ENCODE measurements at places on chromosomes 1 and 21.
A peak's percentile ranks its signal among the peaks of the same experiment; 100 is the strongest.

DNA sequence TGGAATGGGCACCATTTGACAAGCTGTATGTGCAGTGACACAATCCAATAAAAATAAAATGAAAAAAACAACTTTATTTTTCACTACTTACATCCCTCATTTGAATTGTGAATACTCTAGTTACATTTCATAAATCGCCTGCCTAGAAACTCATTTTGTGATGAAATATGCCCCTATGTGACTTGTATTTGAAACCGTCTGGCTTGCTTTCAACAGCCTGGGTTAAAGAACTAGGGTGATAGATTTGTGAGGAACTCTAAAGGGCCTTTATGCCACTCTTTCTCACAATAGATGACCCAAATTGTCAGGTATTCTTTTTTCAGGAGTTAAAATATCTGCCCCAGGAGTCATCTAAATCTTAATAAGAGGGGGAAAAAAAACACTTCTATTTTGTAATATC is 137.9 kb downstream of the DAB1 start:
- DNase-seq, result no peak

GRCh38 chr1:11951901-11952300 is 17.4 kb downstream of the PLOD1 start:
- no peak for DNase-seq

GRCh38 chr1:116993286-116993685 is 8.3 kb upstream of the CD101 start:
- DNase-seq, result no peak

- DNase-seq, result peak; percentile 41
These were observed 53.9 kb upstream of the AKT3 start for GRCh38 chr1:243903895-243904294.

DNA sequence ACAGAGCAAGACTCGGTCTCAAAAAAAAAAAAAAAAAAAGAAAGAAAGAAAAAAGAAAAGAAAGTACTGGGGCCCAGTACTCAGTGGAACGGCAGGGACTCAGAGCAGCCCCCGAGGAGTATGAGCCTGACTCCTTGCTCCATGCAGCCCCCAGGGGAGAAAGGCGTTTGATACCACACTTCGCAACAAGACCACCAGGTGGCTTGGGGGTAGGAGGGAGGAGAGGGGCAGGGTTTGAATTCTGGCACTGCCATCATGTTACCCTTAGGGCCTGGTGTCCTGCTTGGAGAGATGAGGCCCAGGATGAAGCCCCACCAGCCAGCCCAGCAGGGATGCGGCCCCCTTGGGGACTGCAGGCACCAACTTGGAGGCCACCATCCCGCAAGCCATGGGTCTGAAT is 321.3 kb upstream of the VAMP3 start:
- no peak for DNase-seq

DNA sequence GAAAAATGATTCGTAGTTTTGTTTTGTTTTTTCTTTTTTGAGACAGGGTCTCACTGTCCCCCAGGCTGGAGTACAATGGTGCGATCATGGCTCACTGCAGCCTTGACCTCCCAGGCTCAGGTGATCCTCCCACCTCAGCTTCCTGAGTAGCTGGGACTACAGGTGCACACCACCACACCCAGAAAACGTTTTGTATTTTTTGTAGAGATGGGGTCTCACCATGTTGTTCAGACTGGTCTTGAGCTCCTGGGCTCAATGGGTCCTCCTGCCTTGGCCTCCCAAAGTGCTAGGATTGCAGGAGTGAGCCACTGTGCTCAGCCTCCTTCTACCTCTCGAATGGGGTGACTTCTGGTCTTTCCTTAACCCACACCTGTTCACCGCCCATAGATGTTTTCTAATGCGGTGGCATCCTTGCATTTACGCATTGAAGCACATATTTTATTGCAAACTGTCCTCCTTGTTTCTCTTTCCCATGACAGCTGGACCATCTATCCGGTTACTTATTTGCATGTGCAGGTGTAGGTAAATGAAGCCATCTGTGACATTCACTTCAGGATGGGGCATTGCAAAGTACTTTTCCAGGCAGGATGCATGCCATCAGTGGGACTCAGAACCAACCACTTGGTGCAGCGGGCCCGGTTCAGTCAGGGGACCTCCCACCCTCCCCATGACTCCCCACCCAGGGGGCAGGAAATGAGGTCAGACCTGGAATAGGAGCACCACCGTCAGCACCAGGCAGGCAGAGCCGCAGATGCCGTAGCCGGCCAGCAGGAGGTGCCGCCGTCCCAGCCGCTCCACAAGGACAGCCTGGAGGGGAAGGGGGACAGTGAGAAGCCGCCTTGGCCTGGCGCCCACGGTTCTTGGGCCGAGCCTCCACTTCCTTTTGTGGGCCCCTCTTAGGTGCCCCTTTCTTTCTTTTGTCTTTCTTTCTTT is 16.5 kb downstream of the SLC2A7 start:
- DNase-seq, result peak; percentile 52

GRCh38 chr1:109718495-109718894 is 6.4 kb downstream of the GSTM5 start:
- DNase-seq, result no peak

GRCh38 chr1:111202707-111203623 is 2.5 kb upstream of the DENND2D start:
- DNase-seq, result no peak

DNA sequence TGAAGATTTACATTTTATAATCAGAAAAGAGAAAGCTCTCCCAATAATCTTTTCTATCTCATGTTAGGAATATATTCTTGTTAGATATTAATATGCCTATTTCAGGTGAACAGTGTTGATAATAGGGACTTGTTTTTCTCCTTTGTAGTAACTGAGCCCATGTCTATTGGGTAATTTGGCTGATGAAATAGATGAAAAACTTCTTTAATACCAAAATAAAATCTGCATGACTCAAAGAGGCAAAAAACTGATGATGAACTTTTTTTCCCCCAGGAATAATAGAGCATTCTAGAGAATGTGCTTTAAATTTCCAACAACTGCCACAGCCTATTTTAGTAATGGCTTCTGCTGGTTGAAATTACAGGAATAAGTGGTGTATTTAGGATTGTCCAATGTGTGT is 178.9 kb upstream of the GREM2 start:
- DNase-seq, result peak; percentile 69

- DNase-seq, result peak; percentile 65
These were observed 10.7 kb downstream of the NEK7 start for GRCh38 chr1:198167436-198167934.

DNA sequence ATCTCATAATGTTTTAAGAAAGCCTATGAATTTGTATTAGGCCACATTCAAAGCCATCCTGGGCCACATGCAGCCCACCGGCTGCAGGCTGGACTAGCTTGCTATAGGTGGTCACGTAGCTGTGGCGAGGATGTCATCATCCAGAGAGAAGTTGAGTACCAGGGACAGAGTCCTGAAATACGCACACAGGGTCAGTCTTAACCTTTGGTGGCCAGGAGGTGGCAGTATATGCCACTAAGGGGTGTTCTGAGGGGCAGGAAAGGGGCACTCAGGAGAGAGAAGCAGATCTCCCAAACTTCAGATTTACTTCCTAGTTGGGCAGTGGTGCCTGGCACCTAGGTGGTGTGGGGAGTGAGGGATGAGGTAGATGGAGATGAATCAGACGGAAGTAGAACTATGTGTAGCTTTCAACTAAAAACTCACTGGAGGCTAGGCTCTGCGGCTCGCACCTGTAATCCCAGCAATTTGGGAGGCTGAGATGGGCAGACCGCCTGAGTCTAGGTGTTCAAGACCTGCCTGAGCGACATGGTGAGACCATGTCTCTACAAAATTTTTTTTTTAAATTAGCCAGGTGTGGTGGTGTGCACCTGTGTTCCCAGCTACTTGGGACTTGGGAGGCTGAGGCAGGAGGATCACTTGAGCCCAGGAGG is 16.3 kb upstream of the CDK18 start:
- DNase-seq, result peak; percentile 79

DNA sequence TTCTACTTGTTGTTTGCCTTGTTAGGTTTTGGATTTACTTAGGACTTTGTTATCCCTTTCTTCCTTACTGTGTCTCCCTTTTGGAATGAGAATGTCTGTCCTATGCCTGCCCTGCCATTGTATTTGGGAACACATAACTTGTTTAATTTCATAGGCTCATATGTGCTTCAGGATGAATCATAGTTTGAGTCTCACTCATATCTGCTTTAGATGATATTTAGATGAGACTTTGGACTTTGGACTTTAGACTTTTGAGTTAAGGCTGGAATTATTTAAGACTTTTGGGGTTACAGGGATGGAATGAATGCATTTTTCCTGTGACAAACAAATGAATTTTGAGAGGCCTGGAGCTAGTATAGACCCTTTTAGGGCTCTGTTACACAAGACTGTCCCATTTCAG is 33.4 kb downstream of the PSMG1 start:
- no peak for DNase-seq

DNA sequence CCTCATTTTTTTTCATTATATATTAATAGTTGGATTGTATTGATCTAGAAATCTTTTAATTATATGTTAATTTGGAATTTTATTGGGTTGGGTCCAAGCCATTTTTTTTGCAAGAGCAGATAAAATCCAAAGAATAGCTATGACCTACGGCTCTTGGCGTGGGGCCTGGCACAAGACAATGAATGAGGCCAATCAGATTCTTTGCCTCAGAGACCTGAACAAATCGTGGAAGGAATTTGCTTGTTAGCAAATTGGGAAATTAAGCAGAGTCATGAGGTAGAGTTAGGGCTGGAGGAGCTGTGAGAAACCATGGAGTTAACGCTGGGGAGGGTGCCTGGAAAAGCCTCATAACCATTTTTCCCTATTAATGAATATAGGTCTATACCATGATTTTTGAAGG is 40.1 kb downstream of the CAMSAP2 start:
- no peak for DNase-seq

Measured in cardiac fibroblast (primary cell).